Esophagus squamous epithelium (tissue), 5 donors: ENCODE measurements at places on chromosomes 7 and 10. TPM values are rescaled to one million over a fixed set of nuclear protein-coding genes. Genes with fewer than 3 reads are reported as not detected.

AZGP1 gene
- 0.66 TPM for total RNA-seq

SH2D4B gene
- total RNA-seq = not detected

DNA sequence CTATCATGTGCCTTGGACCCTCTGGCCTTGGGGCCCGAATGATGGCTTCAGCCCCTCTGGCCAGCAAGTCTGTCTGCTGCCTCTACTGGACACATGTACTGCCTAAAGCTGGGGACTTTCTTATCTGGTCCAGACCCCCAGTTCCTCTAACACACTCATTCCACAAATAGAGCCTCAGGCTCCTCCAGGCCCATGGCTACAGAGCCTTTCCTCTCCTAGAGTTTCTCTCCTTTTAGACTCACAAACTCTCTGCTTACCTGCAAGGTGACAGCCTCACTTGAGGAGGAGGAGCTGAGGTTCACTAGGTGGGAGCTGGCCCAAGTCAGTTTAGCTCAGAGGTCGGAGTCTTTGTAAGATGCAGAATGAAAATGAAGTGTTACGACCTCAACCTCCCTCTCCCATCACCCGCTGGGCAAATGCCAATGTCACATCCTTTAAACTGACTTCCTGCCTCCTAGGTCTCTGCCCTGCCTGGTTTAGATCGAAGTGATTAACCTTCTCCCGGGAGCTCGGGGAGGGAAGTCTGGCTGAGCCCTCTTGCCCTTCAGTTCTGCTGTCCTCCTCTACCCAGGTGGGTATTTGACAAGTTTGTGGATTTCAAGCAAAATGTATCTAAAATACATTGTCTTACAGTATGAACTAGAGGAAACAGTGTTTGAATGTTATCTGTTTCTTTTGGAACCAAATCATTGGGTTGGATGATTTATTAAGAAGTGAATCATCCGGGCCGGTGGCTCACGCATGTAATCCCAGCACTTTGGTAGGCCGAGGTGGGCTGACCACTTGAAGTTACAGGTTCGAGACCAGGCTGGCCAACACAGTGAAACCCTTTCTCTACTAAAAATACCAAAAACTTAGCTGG, 71.9 kb upstream of the TNS3 start:
- no peak for DNase-seq

DNA sequence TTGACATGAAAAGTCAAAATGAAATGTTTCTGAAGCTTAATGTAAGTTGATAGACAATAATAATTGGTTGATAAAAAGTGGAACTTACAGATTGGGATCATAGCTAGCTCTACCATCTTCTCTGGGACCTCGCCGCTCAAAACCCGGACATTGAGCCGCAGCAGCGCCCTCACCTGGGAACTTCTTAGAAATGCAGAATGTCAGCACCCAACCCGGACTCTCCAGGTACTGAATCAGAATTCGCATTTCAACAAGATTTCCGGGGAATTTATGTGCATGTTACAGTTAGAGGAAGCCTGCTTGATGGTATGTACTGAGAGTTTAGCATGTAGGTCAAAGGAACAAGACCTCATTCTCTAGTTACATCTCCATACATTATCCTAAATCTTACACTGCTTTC, 36.7 kb upstream of the ABLIM1 start:
- DNase-seq = no peak

- DNase-seq = no peak
These were observed 1042.0 kb downstream of the GRM8 start for GRCh38 chr7:126210707-126211106.

GRCh38 chr10:6114805-6115341, 26.0 kb downstream of the RBM17 start:
- DNase-seq = no peak
